Muscle of leg (tissue), 16 donors: ENCODE measurements at places on chromosomes 7 and 10. TPM values are rescaled to one million over a fixed set of nuclear protein-coding genes. Genes with fewer than 3 reads are reported as not detected.

- H3K4me1 ChIP-seq: no peaks in the 10 kb centered on the region
- H3K27me3 ChIP-seq: no peaks in the 10 kb centered on the region
- H3K36me3 ChIP-seq: no peaks in the 10 kb centered on the region
- DNase-seq: no peak
- no peak overlapping the region for H3K27ac ChIP-seq
- no peak overlapping the region for H3K4me3 ChIP-seq
These were observed 366.5 kb upstream of the SEMA3C start for GRCh38 chr7:81285142-81285871.

The HTR7 gene
- total RNA-seq: 0.18 TPM

DNA sequence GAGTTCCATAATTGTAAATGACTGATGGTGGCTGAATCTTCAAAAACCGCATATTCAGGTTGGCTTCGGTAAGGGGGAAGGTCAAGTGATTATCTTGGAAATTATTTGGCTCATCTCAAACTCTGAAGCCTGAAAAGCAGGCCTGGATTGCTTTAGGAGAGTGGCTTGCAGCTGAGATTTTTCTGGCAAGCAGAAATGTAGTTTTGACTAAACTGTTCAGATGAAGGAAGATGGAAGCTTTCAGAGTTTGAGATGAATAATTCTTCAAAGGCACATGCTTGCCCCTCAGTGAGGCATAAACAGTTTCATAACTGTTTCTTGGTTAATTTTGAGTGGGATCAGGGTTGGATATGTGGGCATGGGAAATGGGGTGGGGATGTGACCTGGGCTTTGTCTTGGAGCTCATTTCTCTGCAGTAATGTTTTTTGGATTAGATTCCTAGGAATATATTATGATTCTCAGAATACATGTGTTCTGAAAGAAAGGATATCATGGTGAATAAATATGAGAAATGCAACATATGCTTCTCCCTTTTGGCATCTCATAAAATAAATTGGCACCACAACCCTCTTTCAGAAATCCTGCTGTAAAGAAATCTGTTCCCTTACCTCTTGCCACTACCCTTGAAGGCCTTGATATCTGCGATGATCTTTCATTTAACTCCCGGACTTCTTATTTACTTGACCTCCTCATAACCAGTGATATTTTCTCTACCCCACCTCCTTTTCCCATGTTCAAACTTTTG is 469.2 kb downstream of the ADRA2A start:
- H3K27ac ChIP-seq: no peak overlapping the region
- no peaks in the 10 kb centered on the region for H3K36me3 ChIP-seq
- no peaks in the 10 kb centered on the region for H3K27me3 ChIP-seq
- H3K4me1 ChIP-seq: no peaks in the 10 kb centered on the region
- H3K4me3 ChIP-seq: no peak overlapping the region
- DNase-seq: peak; percentile 16

DNA sequence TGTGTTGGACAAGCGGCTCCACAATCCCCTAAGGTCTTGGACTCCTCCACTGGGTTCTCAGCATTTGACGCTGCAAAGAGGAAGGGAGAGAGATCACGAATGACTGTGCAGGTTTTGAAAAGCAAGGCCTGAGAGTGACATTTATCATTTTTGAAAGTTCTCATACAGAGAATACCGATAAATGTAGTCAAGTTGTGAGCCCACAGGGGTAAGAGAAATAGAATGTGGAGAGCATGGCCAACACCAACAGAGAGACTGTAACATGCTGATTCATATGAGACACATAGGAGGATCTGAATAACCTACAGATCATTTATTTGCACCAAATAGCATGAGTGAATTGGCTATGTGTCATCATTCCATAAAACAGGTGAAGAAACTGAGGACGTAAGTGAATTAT is 230.5 kb upstream of the MBL2 start:
- no peaks in the 10 kb centered on the region for H3K36me3 ChIP-seq
- H3K4me3 ChIP-seq: no peak overlapping the region
- no peaks in the 10 kb centered on the region for H3K4me1 ChIP-seq
- no peak for DNase-seq
- no peak overlapping the region for H3K27ac ChIP-seq
- no peaks in the 10 kb centered on the region for H3K27me3 ChIP-seq

GRCh38 chr10:114581071-114581470 is 77.0 kb downstream of the ABLIM1 start:
- H3K4me3 ChIP-seq: no peak overlapping the region
- DNase-seq: no peak
- H3K4me1 ChIP-seq: no peaks in the 10 kb centered on the region

The EPO gene
- total RNA-seq: not detected

- H3K36me3 ChIP-seq: no peaks in the 10 kb centered on the region
- H3K4me3 ChIP-seq: no peak overlapping the region
- H3K27me3 ChIP-seq: no peaks in the 10 kb centered on the region
- no peak overlapping the region for H3K27ac ChIP-seq
These were observed 385.6 kb upstream of the NPVF start for GRCh38 chr7:25613912-25614311.

The CPA4 gene
- 2.0 TPM for total RNA-seq

The GNGT1 gene
- total RNA-seq: not detected

The ST8SIA6 gene
- 1.5 TPM for total RNA-seq

GRCh38 chr7:16891874-16892643 is 10.3 kb upstream of the AGR3 start:
- no peaks in the 10 kb centered on the region for H3K36me3 ChIP-seq
- no peak overlapping the region for H3K4me3 ChIP-seq
- H3K27me3 ChIP-seq: no peaks in the 10 kb centered on the region
- no peak overlapping the region for H3K27ac ChIP-seq
- DNase-seq: no peak
- H3K4me1 ChIP-seq: no peaks in the 10 kb centered on the region

The ATOH7 gene
- 0.13 TPM for total RNA-seq

The SSBP1 gene
- 134 TPM for total RNA-seq

- no peak for DNase-seq
- H3K27ac ChIP-seq: peak overlapping the region; percentile 82
- no peaks in the 10 kb centered on the region for H3K27me3 ChIP-seq
- H3K4me1 ChIP-seq: no peaks in the 10 kb centered on the region
- H3K4me3 ChIP-seq: peak overlapping the region; percentile 38
These were observed 14.1 kb upstream of the CRCP start for GRCh38 chr7:66100408-66101050.

The HOXA1 gene
- 0.58 TPM for total RNA-seq

The GLRX3 gene
- total RNA-seq: 59.5 TPM

- H3K4me1 ChIP-seq: peaks cover 61% of the 10 kb centered on the region
- H3K4me3 ChIP-seq: no peak overlapping the region
- peak overlapping the region; percentile 74 for H3K27ac ChIP-seq
- H3K27me3 ChIP-seq: no peaks in the 10 kb centered on the region
These were observed 1.9 kb upstream of the FAM170B start for GRCh38 chr10:49135575-49136313.

The DDC gene
- total RNA-seq: 0.09 TPM

The HOXA6 gene
- 5.6 TPM for total RNA-seq

GRCh38 chr10:130065251-130065650 is 45.4 kb downstream of the C10orf143 start:
- H3K4me1 ChIP-seq: no peaks in the 10 kb centered on the region
- DNase-seq: no peak
- H3K27me3 ChIP-seq: no peaks in the 10 kb centered on the region
- no peak overlapping the region for H3K4me3 ChIP-seq
- no peaks in the 10 kb centered on the region for H3K36me3 ChIP-seq
- no peak overlapping the region for H3K27ac ChIP-seq

GRCh38 chr7:107187774-107188173 is 19.0 kb downstream of the HBP1 start:
- H3K4me1 ChIP-seq: no peaks in the 10 kb centered on the region
- H3K27me3 ChIP-seq: no peaks in the 10 kb centered on the region
- H3K27ac ChIP-seq: no peak overlapping the region
- H3K4me3 ChIP-seq: no peak overlapping the region
- DNase-seq: no peak

The CNTNAP2 gene
- total RNA-seq: 9.4 TPM

The ZNRF2 gene
- 8.9 TPM for total RNA-seq
